ENCODE measurements at places on chromosomes 1 and 21.

- no peak for DNase-seq
Observed at GRCh38 chr1:64514197-64514765, 44.4 kb downstream of the CACHD1 start.

DNA sequence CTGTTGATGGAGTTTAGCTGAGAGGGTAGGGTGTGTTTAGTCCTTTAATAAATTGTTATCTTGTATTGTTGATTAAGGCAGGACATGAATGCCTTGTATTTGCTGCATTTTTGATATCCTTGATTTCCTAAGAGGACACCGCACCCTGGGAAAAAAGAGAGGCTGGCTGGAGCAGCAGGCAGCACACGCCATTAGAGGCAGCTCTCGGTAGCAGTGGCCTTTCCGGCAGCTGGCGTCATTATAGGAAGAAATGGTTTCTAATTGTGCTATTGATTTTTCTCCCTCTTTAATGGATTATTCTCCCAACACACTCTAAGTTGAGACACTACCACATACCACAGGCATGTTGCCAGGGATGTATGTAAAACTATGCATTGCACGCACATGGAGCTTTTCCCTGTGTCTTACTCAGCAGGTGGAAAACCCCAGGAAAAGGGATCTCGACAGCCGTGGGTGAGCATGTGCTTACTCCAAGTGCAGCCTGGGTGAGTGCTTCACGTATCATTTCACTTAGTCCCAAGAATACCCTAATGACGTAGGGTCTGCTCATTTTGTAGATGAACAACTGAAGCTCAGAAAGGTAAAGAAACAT is 440.4 kb upstream of the RUNX1 start:
- no peak for DNase-seq

- DNase-seq = no peak
Observed at GRCh38 chr1:157008502-157008901, 37.0 kb downstream of the ARHGEF11 start.

DNA sequence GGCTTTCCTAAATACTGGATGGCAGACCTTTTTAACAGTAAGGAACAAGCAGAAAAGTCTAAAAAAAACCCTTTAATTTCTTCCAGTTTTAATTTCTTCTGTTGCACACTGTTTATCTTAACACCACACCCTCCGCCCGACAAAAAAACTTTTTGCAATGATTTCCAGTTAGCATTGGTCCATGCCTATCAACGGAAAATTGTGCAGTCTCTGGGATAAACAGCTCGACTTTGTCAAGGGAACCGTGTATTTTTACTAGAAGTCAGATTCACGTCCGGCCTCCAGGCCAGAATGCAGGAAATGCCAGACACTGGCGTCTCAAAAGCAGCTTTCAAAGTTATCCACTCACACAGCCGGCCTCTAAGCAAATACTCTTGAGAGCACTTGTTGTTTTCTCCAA is 378 bp upstream of the NUP210L start:
- DNase-seq = no peak

GRCh38 chr1:201715351-201715750 is 113.6 kb upstream of the IPO9 start:
- DNase-seq = no peak

DNA sequence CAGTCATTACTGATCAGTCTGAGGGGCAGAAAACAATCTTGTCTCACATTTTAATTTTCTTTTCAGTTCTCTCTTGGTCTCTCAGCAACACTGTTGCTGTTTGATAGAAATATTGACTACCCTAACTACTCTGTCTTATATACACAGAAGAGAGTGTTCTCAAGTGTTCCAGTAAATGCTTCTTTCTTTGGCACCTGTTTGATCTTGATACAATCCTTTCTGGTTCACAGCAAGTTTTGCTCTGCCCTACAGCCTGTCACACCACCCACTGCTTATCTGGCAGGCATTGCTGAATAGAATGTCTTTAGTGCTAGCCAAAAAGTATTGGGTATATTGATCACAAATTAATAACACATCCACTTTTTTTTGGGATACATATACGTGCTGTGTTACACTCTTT is 75.7 kb upstream of the WLS start:
- no peak for DNase-seq

DNA sequence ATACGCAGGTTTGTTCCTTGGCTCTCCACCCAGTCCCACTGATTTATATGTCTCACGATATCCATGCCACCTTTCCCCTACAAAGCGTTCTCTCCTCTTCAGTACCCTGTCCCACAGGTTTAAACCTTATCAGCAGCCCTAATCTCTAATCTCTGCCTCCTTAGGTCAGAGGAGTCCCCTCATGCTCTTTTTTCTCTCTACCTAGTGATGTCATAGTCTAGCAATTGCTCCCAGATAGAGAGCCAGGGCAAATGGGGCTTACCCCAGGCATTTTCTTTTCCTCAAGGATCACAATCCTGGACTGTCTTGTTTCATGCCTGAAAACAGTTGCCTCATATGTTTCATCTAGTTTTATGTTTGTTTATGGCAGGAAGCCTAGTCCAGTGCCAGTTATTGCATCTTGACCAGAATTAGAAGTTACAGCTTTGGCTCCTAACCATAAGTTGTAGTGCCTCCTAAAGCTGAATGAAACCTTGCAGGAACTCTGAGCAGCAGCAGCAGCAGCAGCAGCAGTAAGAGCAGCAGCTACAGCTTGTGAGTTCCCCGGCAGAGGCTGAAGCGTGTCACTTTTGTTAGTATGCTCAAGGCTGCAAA is 26.7 kb upstream of the TP53BP2 start:
- no peak for DNase-seq

DNA sequence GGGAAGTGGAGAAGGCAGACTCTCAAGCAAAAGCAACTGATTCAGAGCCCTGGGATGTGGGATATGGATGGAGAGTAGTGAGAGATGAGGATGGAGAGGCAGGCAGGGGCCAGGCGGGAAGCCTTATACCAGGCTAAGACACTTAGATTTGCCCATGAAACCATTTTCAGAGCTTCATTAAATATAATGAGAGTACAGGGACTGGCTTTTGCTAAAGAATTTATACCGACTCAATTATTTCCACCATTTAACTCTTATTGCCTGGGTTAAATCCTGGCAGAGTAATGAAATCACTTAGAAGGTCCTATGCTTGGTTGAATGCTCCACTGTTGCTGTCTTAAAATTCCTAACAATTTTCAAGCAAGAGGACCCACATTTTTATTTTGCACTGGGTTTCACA is 311.7 kb downstream of the KCNH1 start:
- DNase-seq = no peak

- no peak for DNase-seq
Observed at GRCh38 chr1:93593854-93594602, 87.6 kb downstream of the BCAR3 start.

DNA sequence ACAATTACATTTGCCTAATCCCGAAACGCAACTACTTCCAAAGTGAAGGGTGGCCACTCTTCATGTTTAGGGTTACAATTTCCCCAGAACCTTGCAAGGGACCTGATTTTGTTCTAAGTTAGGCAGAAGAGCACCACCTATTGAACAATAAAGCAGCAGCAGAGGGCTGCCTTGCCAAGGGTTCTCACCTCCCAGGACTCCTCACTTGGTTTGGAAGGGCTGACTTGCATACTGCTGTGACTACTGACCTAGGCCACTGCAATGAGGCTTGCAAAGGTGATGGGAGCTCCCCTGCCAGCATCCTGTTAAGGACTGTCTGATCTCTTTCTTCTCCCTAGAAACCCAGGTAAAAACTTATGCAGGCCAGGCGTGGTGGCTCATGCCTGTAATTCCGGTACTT is 14.2 kb downstream of the MTOR start:
- DNase-seq = no peak

DNA sequence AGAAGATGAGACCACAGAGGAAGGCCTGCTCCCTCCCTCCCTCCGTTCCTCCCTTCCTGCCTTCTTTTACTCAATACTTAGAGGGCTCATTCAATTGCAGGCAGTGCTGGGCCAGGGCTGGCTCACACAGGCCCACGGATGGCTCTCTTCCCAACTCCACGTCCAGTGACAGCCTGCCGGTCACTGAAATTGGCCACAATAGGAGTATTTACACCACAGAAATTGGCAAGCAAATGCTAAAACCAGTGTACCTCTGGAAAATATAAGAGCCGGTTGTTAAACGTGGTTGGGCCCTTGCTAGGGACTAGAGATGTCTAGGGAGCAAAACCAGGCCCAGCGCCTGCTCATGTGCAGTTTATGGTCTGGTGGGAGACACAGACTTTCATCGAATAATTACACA is 72.4 kb upstream of the TMEM51 start:
- DNase-seq = no peak

GRCh38 chr1:157091186-157091585 is 8.4 kb downstream of the ETV3L start:
- no peak for DNase-seq

DNA sequence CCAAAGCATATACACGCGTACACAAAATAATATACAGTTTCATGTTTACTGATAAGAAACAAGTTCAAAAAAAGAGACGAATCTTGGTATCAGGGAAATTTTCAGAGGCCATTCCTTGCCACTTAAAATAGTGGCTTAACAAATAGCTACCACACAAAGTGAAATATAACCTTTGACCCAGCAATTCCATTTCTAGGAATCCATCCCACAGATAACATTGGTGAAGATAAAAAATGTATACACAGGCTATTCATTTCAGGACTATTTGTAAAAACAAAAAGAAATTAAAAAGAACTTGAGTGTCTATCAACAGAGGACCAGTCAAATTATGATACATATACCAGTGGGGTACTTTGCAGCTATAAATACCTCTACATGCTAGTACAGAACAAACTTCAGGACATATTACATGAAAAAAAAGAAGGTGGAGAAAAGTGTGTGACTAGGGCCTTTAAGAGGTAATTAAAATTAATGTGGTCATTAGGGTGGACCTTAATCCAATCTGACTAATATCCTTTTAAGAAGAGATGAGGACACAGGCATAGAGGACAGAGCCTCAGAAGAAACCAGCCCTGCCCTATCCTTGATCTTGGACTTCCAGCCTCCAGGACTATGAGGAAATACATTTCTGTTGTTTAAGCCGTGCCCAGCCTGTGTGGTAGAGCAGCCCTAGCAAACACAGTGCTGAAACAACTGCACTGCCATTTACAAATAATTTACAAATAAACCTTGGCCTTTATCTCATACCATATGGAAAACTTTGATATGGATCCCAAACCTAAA is 7.8 kb downstream of the UBE2G2 start:
- no peak for DNase-seq

DNA sequence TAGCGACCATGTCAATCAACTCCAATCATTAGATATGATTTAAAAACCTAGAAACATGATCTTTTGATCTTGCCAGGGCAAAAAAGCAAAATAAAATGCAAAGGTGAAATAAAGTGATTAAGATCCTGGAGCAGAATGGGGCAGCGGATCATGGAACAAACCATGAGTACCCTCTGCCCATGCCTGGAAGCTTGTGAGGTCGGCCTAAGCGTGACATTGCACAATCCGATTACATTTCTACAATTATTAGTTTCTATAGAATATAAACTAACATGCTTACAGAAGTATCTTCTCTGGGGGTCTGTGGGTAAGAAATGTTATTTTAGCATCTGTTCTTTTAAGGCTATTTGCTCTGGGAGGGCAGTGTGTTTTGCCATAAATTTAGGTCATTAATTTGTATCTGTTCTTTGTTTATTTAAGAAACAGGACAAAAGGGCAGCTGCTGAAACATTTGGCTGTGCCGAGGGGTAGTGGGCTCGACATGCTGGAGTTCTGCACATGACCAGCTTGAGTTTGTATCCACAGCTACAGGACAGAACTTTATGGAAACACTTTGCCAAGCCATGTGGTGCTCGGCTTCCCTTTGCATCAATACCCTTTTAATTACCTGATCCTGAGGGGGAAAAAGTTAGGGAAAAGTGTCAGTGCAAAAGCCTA is 55.9 kb downstream of the ZBTB18 start:
- DNase-seq = no peak

DNA sequence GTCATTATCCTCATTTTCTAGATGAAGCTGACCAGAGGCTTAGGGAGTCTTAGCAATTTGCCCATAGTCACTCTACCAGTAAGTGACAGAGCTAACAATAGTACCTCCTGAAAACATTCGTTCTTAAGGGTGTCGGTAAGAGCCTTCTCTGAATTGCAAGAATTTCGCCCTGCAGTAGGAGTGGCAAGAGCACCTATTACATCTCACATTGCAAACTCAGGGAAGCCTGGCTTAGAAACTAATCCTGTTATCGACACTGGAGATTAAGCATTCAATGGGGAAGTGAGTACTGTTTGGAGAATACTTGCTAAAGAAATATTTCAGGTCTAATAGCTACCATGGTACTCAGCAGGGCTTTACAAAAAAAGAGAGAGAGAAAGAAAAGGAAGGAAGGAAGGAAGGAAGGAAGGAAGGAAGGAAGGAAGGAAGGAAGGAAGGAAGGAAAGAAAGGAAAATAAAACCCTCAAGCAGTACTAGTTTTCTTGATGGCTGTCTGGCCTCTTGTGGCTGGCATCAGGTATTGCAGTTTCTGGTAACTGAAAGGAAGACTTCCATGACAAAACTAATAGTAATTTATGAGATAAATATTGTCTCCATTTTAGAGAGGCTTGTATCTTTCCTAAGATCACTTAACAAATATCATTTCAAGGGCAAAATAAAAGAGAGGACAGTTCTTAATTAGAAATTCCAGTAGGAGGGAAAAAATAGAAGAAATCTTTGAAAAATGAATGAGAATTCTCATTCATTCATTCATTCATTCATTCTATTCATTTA is 10.4 kb downstream of the C1orf226 start:
- DNase-seq = no peak

DNA sequence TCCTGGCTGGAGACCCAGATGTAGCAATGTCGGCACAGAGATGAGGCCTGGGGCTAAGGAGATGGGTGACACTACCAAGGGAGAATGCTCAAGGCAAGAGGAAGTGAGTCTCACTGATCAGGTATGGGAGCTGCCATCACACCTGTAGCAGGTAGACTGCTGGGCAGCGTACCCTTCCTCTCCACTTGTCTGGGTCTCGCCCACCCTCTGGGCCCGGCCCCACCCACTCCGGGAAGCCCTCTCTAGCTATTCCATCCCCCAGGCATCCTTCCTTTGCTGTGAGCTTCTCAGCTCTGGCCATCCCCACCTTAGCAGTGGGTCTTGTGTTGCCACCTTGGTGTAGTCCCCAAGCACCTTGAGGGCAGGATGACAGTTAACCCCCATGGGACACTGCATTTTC is 87.7 kb upstream of the EDN2 start:
- DNase-seq = no peak

DNA sequence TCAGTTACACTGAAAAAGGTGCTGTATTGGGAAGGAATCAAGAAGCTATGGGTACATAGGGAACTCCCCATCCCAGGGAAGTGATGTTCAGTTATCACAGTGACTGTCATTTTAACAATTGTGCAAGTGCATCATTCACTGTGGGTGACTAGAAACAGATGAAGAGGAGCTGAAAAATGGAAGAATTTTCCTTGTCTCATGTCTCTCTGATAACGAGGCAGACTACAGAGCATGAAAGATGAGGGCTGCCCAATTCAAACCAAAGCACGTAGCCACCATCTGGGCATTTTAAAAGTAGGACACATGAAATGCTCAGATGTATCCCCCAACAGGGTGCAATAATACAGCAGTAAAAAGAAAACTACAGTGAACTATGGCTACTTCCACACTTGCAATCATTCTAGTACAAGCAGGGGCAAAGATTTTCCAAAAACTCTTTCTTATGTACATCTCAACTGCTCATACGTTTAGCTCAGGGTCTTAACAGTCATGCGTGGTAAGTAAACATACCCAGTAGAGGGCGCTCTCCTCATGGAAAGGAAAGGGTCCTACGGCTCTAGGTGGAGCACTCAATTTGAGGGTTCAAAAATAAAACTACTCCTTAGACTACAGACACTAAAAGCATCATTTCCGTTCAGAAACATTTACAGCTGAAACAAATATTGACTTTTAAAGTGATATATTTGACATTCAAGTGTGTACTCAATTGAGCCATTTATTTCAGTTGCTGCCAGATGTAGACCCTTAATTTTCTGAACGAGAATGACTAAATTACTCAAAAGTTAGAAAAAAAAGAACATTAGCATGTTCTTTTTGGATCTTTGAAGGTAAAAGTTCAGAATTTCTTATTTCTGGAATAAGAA is 143.2 kb downstream of the KCTD3 start:
- no peak for DNase-seq

Measured in CD4-positive, alpha-beta T cell treated with Interleukin-15 for 1 hour (primary cell).